ENCODE measurements at places on chromosomes 1 and 21. TPM values are rescaled to one million over a fixed set of nuclear protein-coding genes. Genes with fewer than 3 reads are reported as not detected.
A peak's percentile ranks its signal among the peaks of the same experiment; 100 is the strongest.

Gene PLA2G2F
- not detected for total RNA-seq

Gene VWA5B1
- not detected for total RNA-seq

Gene ZMYND12
- 0.29 TPM for total RNA-seq

Gene SYT11
- 2.2 TPM for total RNA-seq

Gene STIL
- 11.3 TPM for total RNA-seq

Gene ATP6V1G3
- not detected for total RNA-seq

Gene CFH
- 1.7 TPM for total RNA-seq

Gene POLR3GL
- total RNA-seq = 26.0 TPM

DNA sequence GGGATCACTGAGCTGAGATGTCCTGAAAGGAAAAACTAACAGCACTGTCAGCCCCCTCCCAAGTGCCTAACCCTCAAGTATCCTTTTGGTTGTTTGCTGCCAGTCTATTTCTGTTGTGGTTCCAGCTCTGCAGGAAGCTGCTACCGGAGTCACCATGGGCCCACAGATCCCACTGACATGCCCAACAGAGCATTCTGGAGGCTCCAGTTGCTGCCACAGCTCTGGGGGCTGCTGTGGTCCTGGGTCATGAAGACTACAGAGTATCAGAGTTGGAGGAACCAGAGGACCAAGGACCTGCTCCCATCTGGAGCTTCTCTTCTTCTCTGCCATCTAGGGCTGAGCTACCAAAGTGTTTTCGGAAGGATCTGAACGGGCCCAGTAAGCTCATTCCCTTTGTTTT lies 910 bp downstream of the LCE3A start:
- DNase-seq = no peak

DNA sequence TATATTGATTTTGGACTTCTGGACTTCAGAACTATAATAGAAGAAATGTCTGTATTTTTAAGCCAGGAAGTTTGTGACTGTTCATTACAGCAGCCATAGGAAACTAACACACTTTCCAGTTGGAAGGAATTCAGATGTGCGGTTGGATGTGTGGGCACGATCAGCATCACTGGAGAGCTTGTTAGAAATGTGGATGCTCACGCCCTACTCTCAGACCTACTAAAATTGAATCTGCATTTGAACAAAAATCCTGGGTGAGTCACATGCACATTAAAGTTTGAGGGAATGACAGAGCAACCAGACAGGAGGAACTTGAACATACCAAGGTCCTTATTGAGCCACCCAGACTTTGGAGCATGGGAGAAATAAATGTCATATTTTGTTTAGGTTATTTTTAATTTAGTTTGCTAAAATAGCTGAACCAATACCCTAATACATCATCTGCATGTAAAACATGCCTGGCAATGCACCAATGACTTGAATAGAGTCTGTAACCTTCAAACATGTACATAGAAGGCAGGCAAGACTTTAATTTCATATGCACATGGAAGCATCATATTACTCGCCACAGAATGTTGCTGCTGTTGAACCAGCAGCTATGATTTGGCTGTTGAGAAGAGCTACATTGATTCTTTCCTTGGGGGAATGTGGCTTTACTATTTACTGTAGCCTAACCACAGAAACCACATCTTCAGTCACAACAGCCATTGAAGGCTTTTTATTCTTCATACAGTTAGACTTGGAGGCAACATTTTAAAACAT lies 346.2 kb downstream of the BARHL2 start:
- peak; percentile 30 for DNase-seq

GRCh38 chr21:39060485-39061083 lies 122.7 kb downstream of the PSMG1 start:
- DNase-seq = no peak

GRCh38 chr1:178323067-178323466 lies 173.7 kb downstream of the CLEC20A start:
- no peak for DNase-seq

DNA sequence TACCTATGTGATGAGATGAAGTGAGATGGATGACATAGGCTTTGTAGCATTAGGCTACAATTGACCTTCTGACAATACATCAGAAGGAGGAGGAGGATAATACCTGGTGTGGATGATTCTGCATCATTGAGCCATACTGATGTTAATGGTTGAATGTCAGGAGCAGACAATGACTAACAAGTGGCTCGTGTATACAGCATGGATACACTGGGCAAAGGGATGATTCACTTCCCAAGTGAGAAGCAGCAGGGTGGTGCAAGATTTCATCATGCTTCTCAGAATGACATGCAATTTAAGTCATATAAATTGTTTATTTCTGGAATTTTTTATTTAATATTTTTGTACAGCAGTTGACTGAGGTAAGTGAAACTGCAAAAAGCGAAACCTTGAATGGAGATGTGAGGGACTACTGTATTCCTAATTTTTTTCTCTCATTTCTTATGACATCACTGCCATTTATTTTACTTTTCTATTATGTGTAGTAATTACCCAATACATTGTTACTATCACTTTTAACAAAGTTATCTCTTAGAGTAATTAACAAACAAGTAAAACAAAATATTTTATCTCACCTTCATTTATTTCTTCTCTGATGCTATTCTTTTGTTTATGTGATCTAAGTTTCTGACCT lies 34.4 kb upstream of the COP1 start:
- DNase-seq = peak; percentile 12

DNA sequence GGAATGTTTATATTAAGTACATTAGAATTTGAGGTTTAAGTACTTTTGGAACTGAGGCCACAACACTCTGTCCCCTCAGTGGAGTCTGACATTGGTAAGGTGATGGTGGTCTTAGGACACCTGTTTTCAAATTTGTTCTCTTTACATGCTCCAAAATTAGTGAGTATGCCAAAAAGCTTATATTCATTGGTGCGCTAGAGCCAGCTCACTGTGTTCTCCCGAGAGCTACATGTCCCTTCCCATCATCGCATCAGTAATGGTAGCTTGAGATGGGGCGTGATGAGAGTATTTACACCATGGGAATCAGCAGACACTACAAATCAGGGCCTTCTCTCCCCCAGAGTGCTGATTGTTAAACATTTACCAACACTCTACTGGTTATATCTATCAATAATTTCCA lies 19.5 kb downstream of the ETS2 start:
- DNase-seq = no peak

DNA sequence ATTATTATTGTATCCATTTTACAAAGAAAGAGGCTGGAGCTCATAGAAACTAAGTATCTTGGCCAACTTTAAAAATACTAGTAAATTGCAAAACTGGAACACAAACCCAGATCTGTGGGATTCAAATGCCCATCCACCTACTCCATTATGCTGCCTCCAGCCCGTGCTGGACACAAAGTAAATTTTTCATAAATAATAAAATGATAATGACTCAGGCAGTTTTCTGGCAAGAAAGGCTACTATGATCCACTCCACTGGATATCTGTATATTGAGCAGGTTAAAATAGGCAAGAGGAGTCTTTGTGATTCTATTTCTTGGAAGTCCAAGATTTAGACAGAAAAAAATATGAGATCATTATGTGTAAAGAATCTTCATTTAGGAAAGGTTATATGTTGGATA lies 138.3 kb upstream of the DUSP10 start:
- DNase-seq = no peak

DNA sequence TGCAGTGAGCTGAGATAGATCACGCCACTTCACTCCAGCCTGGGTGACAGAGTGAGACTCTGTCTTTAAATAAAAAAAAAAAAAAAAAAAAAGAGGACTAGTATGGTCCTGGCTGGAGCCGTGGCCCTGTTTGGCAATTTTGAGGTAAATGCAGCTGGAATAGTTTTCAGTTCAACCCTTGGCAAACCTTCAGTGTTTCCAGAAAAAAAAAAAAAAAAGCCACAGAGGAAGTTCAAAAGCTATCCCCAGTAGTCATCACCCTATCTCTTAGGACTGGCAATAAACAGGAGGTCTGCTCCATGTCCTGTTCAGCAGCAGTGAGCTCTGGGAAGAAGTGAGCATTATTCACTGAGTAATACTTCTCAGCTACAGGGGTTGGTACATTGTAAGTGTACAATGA lies 56.8 kb upstream of the ERRFI1 start:
- DNase-seq = no peak

- no peak for DNase-seq
These were observed 35.2 kb upstream of the EXOSC10 start for GRCh38 chr1:11134898-11135266.

DNA sequence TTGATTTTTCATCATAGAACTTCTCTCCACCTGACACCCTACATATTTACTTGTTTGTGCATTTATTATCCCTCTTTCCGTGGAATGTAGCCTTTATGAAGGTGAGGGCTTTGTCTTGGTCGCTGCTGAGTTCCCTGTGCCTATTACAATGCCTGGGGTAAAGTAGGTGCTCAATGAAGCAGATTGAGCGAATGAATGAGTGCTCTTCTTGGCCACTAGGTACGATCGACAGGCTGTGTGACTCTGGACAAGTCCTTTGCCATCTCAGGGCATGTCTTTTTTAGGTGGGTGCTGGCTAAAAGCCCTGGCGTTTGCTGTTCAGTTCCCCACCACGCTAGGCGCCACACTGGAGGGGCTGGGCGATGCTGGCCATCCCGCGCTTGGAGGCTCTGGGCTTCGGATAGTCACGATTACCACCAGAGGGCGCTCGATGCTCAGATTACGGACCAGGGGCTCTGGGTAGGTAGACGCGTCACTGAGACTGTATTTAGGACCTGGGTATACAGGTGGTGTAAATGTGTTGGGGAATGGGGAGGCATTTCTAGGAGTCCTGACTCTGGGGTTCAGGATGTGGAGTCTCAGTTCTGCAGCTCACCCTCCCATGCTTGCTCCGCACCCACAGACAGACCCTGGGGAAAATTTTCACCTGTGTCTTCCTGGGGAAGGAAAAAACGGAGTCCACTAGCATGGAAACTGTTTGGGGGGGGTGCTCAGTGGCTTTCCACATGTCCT lies 71.0 kb upstream of the CSF3R start:
- DNase-seq = peak; percentile 80

- DNase-seq = no peak
These were observed 56.0 kb downstream of the PTPRU start for GRCh38 chr1:29292344-29292743.

DNA sequence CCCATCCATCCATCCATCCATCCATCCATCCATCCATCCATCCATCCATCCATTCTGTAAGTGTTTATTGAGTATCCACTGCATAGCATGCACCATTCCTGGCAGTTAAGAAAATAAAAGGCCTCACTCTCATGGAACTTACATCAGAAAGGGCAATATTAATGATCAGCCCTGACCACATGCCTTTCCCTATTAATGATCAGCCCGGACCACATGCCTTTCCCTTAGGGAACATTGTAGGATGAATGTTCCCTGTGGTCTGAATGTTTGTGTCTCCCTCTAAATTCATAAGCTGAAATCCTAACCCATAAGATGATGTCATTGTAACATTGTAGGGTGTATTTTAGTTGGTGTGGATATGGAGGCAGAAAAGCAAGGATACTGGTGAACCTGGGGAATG lies 365.8 kb downstream of the KIF26B start:
- DNase-seq = no peak

DNA sequence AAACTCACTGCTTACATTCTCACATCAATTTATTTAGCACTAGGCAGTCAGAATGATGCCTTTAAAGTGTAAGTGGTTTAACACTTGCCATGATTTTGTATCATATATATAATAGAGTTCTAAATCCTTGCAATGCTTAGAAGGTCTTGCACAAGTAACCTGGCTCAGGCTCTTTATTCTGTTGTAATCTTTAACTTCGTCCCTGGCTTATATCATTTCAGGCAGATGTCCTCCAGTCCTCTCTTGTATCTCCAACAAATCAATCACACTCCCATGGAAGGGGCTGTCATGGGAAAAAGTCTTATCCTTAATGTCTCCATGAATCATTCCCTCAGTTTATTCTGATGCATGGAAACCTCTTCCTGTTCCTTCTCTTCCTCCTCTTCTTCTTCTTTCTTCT lies 841.6 kb upstream of the B3GALT2 start:
- no peak for DNase-seq

DNA sequence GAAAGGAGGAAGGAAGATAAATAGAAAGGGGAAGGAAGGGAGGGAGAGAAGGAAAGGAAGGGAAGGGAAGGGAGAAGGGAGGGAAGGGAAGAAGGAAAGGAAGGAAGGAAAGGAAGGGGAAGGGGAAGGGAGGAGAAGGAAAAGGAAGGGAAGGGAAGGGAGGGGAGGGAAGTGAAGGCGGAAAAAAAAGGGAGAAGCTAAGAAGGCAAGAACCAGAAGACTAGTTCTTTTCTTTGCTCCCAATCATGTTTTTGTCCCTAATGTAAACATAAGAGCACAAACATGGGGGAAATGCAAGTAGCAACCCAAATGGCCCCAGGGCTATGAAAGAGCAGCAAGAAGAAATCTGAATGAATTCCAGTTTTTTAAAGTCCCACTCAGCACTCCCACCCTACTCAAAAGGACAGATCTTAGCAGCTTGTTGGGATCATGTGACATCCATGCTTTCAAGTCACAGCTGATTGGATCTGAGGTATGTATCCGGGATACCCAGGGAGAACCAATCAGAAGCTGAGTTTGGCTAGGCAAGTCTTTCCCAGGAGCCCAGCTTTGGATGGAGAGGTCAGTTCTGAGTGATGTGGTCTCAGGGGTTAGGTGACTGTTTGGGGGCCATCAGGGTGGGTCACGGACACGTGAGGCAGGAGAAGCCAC lies 24.2 kb upstream of the FHAD1 start:
- DNase-seq = peak; percentile 29

- no peak for DNase-seq
These were observed 90.8 kb downstream of the DDAH1 start for GRCh38 chr1:85374160-85374559.

DNA sequence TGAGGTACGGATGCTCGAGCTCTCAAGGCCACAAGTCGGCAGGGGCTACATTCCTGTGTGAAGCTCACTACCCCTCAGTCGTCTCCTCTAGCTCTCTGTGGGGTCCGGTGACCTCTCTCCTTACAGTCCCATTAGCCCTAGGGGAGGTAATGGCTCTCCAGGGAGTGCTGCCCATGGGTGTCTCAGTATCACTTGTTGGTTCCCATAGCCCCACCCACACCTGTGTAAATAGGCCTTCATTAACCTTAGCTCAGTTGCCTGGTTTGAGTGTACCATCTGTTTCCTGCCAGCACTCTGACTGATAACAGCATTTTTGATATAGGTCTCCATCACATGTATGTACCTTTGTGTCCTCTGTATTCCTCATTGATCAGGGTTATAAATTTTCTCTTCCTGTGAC lies 133.2 kb upstream of the KCNJ15 start:
- DNase-seq = no peak

- DNase-seq = no peak
These were observed 20.6 kb downstream of the ETNK2 start for GRCh38 chr1:204130981-204131892.

GRCh38 chr21:17613242-17613676 lies 558 bp upstream of the BTG3 start:
- DNase-seq = peak; percentile 19

DNA sequence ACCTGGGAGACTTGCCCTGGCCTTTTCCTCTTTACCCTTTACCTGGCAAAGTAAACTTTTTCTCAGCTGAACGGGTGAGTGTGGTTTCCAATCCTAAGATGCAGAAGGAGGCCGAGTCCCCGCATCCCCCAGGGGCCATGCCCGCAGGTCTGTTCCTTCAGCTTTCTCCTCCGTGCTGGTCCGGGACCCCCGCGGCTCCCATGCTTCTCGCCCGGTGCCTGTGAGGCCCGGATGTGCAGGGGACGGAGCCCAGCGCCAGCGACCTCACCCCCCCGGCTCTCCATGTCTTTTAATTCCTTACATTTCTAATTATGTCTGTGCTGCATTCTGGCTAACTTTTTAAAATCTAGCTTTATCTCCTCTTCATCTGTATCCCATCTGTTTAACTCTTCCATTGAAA lies 21.5 kb upstream of the SCYL3 start:
- DNase-seq = no peak

GRCh38 chr21:33397717-33398116 lies 5.5 kb upstream of the IFNGR2 start:
- no peak for DNase-seq

Data from SK-MEL-5 (cell line).